ENCODE measurements at places on chromosomes 3 and 15.

GRCh38 chr3:98968824-98969223 is 67.3 kb upstream of the DCBLD2 start:
- no peak for DNase-seq

DNA sequence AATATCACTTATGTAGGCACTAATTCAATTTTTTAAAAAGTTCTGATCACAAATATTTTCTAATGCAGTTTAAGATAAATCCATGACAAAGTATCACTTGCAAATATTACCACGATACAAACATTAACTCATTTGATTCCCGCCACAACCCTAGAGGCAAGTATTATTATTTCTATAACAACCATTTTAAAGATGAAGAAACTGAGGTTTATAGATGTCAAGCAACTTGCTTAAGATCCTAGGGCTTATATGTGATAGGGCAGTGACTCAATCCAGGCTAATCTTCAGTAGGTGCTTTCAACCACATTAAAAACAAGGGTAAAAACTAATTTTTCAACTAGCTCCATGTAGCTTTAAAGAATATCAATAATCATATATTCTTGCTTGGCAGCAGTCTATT is 1.7 kb downstream of the DYNC1LI1 start:
- no peak for DNase-seq

DNA sequence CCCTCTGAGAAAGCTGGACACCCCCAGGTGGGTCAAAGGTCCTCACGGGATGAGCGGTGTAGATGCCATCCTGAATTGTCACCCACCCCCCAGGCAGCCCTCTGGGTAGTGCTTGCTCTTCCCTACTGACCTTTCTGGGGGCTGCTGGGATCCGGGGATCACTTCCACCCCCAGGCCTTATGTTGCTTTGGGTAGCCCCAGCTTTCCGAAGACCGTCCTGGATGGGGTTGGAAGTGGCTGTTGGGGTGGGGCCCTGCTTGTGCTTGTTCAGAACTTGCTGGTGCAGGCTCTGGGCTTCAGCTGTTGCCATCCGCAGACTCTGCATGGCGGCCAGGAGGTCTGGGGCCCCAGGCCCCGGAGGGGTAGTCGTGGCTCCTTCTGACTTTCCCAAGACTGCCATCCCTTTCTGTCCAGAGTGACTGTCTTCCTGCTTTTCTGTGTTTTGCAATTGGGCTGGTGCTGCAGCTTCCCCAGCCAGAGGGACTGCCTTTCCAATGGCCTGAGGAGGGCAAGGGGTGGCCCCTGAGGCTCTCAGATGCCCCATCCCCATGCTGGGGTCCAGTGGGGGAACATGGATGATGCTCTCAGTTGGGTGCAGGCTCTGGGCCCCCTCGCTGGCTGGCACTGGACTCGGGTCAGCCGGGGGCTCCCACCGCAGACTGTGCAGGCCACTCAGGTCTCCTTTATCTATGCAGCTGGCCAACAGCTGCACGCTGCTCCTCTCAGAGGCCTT is 6.3 kb downstream of the XIRP1 start:
- DNase-seq = no peak

DNA sequence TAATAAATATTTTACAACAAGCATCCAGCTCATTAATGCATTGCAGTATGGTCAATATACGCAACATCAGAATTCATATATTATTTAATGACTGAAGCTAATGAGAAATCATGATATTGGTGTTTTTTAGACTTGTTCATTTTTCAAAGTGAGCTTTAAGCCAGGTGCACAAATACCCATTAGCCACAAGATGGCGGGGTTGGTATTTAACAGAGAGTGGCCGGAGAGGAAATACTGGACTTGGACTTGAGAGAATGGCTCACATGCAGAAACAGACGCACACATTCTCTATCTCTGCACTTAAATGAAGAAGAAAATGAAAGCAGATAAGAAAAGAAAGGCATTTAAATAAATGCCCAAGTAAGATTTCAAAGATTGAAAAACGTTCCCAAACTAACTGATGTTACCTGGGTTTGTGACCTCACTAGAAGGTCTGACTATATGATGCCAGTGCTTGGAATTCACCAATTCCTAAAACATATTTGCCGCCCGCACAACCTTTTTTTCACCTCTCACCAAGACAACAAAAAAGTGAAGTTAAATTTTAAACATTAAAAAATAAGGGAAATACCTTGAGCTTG is 21.2 kb upstream of the CRBN start:
- DNase-seq = peak; percentile 13

DNA sequence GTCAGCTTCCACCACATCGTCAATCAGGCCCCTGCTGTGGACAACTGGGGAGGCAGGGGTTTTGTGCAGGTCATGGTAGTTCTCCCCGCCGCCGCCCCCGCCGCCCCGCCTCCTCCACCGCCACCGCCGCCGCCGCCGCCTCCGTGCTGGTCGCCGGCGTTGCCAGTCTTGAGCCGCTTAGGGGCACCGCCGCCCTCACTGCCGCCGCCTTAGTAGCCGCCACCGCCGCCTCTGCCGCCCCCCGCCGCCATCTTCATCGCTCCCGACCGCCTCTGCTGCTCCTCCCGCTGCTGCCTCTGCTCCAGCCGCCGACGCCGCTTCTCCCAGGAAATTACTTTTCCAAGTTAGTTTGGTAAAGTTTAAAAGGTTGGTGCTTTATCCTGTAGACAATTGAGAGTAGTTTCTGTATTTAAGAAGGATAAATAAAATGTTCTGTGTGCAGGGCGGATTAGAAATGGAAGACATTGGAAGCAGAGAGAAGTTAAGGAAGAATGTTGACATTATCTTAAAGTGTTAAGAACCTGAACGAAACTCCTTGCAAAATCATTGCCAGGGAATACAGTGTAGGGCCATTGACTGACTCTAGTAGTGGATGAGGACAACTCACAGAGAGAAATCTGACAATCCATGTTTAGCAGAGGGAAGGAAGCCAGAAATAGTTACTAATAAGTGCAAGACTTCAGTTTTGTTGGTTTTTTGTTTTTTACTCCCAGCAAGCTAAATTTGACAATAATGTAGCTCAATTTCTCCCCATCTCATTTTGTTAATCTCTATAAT is 53.0 kb upstream of the GOLGA8A start:
- no peak for DNase-seq

DNA sequence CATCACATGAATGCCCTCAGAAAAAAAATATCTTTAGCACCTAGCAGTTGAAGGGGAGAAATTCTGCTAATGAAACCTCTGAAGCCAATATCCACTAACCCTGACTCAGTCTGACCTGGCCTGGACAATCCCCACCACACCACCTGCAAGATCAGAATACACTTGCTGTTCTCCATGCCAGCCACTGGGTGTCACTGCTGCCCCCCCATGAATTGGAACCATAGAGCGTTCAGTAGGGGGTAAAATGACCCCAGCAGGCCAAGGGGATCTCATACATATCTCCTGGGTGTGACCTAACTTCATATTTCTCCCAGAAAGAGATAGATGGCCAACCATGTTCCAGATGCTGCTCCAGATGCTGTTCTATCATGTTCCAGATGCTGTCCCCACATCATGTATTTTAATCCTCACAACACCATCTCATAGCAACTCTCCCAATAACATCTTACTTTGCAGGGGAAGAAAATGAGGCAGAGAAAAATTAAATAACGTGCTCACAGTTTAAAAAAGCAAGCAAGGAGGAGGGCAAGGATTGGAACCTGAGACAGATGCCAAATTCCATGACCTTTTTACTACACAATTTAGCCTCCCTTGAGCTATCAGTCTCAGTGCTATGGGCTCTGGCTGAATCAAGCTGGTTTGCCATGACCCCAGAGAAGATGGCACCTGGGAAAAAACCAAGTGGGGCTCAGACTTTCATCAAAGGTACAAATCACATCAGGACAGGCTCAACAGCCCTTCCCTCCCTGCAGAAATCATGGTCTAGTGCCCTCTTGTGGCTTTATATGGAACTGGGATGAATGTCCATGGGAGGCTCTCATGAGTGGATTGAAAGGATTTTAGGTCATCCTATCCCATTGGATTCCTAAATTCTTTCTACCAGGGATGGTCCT is 12.4 kb downstream of the NTRK3 start:
- no peak for DNase-seq

GRCh38 chr15:98860281-98861041 is 147.1 kb downstream of the PGPEP1L start:
- DNase-seq = no peak

- no peak for DNase-seq
These were observed 127.7 kb downstream of the MTHFS start for GRCh38 chr15:79769069-79769481.

DNA sequence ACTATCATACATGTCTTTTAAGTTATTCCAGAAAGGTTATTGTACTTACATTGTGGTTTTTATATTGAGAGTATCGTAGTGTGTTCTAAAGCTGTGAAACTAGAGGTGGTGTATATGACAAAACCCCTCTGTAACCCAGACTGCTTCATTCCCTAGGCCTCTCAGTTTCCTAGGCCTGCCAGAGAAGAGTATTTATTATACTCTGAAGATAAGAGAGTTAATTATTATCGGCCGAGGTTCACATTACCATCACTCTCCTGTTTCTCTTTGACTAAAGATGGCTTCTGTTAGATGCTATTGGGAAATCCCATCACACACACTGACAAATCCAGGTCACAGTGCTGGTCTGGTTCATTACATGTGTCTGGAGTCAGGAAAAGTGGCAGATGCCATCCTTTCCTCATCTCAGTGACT is 20.5 kb downstream of the EXOSC7 start:
- DNase-seq = no peak

DNA sequence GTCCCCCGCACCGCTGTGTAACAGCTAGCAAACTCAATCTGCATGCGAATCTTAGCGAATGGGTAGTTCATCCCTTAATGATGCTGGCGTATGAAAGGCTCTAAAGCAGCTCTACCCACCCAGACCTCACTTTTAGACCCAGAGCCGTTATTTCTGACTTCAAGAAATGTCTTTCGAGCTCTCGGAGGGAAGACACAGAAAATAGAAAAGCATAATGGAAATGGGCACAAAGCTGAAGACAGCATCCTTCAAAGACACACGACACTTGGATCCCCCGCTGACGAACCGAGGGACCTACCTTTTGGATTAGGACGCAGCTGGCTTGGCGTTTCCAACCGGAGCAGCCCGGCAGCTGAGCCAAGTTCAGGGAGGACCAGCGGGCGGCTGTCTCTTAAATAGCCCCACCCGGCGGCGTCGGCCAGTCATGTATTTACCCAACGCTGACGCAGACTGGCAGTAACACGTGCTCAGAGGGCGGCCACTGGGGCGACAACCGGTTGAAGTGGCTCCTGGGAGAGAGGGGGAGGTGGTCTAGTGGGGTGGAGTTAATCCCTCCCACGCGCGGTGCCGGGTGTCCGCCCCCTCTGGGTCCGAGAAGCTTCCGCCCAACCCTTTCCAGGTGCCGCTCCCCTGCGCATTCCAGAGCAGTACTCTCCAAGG is 1.5 kb downstream of the CCK start:
- no peak for DNase-seq

GRCh38 chr15:75069301-75069925 is 46.0 kb downstream of the PPCDC start:
- no peak for DNase-seq

DNA sequence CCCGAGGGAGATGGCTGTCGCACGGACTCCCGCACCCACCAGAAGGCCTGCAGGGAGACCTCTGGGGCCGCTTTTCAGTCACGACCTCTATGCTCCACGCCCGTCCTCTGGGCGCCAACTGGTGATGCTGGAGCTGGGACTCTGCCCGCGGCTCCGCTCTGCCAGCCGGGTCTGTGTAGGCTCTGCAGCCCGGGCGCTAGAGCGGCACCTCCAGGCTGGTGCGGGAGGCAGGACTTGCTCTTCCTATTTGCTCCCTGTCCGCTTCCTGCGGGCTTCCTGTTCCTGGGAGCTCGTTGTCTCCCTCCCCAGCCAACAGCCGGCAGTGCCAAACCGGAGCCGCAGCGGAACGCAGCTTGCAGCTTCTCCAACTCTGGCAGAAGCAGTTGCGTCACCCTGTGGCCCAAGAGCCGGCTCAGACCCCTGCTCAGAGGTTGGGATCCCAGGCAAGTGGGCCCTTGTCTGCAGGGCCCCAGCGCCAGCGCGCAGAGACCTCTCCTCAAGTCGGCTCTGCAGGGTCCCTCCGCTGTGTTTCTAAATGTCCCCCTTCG is 285.9 kb downstream of the XXYLT1 start:
- DNase-seq = no peak

GRCh38 chr3:153626158-153626557 is 464.1 kb downstream of the RAP2B start:
- no peak for DNase-seq

DNA sequence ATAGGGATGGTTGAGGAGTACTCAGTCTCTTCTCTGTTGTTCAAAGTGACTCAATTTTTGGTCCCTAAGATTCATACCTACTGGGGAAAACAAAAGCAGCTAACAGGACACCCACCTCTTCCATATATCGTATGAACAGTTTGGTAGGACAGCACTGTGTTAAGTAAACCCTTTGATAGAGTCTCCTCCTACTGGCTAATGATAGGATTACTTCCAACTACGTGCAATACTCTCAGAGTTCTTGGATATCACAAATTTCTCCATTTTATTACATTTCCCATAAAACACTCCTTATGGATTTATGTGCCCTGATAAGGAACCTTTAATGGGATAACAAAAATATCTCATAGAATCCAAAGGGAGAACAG is 200.2 kb upstream of the GOLGA6L4 start:
- DNase-seq = no peak

- no peak for DNase-seq
These were observed 72.0 kb upstream of the P3H2 start for GRCh38 chr3:190192739-190193138.

DNA sequence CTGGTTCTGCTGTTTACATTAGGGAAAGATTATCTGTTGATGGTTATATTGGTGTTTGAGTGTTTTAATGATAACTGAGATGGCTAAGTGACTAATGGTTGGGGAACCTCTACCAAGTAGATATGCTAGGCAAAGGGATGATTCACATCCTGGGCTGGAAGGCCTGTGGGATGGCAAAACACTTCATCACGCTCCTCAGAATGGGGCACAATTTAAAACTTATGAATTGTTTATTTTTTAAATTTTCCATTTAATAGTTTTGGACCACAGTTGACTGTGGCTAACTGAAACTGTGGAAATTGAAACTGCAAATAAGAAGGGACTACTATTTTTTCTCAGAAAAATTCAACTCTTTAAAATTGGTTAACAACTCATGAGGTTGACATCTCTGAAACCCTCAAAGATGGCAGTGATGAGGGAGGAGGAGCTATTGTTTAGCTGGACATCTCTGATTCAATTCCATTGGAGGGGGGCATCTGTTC is 100.5 kb upstream of the ZBED2 start:
- no peak for DNase-seq

GRCh38 chr3:174168026-174168425 is 691.1 kb upstream of the NAALADL2 start:
- no peak for DNase-seq

- no peak for DNase-seq
These were observed 214.1 kb downstream of the ZBBX start for GRCh38 chr3:167166012-167166411.

- DNase-seq = no peak
These were observed 20.6 kb upstream of the TRAK1 start for GRCh38 chr3:42070524-42070923.

Measured in hypothalamus (tissue), 51 donors.